ENCODE measurements at places on chromosomes 6 and 20.

- no peak for DNase-seq
Measured at GRCh38 chr6:17439243-17439993, 46.0 kb downstream of the CAP2 start.

DNA sequence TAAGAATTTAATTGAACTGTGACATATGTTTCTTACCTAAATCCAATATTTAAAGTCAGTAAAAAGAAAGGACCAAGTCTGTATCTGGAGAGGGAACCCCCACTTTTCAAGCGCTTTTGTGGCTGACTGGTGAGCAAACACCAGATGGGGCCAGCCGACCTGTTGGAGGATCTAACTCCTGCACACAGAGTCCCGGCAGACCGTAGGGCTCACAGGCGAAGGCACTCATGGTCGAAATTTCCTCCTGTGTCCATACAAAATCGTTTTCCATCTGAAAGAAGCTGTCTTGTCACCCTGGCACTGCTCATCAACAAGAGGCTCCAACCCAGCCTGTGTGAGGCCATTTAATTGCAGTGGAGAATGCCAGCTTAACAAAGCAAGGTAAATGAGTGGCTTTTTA, 94.0 kb downstream of the SCML4 start:
- no peak for DNase-seq

- no peak for DNase-seq
Measured at GRCh38 chr6:135281227-135281626, 100.1 kb downstream of the MYB start.

GRCh38 chr6:151166180-151166579, 73.6 kb upstream of the AKAP12 start:
- no peak for DNase-seq

DNA sequence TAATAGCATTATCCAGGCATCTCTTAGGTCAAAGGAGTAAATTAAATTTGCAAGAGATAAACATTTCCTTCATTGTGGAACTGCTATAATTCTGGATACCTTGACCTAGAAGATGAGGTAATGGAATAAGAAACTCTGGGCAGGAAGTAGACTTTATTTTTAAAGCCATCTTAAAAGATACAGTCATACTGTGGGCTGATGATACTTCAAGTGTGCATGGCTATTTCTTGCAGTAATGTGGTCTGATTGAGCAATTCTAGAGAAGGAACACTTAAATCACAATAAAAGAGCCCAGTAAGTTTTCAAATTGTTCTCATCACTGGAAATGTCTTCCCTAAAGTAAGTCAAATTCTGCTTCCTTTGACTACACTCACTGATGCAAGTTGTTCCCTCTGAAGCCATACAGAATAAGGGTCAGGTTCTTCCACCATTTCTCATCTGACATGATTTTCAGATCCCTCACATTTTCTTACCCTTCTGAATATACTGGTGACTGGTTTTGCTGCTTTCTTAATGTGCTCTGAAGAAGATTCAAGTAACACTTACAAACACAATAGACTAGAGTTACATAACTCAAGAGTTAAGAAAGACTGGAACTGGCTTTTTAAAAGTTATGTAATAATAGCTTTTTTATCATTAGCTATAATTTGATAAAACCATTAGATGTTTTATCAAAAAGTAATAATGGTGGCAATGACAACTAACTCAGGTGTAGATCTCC, 62.6 kb upstream of the TMEM244 start:
- no peak for DNase-seq

- no peak for DNase-seq
Measured at GRCh38 chr6:84771756-84772356, 7.5 kb upstream of the TBX18 start.

DNA sequence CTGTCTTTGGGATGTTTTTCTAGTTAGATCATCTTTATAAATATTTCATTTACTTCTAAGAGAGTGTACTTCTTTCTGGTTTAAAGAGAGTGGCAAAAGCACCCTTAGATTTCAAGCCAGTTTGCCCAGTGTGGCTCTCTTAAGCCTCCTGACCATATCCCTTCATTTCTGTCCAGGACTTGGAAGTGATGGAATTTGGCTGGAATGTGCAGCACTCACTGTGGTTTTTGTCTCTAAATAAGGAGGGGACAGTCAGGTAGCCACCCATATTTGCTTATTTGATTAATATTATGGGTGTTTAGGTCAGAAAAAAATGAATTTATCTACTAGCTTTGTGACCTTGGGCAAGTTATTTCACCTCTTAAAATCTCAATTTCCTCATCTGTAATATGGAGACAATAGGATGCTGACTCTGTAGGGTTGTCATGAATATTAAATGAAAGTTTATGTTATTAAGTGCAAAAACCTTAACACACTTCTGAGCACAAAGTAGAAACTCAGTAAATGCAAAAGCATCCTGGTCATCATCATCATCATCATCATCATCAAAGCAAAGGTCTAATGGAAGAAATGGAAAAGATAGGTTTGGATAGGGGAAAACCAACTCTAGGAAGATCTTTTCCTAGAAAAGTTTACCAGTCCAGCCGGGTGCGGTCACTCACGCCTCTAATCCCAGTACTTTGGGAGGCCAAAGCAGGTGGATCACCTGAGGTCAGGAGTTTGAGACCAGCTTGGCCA, 3.1 kb downstream of the CRYBG1 start:
- DNase-seq: no peak

DNA sequence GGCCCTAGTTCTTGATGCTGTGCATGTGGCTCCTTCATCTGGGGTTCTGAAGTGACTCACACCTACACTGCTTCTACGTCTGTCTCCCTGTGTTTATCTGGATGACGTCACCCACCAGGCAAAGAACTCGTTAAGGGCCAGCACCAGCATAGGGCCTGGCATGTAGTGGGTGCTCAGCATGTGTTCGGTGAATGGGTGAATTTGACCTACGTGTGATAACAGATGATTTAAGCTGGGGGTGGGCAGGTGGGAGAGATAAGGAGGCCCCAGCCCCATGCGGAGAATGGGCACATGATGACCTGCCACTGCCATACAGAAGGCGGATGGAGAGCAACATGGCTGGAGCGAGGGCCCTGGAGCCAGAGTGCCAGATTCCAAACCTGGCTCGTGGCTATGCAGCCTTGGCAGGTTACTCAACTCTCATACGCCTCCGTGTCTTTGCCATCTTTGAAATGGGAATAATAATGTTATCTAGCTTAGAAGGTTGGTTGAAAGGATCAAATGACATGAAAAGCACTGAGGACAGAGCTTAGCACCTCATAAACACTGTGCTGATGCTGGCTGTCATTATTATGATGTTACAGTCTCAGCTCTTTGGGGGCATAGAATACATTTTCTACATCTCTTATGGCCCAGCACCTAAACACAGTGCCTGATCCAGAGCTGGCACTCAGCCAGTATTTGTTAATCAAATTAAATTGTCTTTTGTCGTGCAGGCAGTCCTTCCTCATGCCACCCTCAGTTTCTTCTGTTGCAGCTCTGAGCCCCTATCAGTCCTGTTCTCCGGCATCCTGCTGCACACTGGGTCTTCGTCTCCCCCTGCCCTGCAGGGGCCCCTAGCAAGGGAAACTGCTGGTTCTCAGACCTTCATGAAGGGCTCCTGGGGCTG, 39.6 kb downstream of the VEGFA start:
- DNase-seq: no peak

- no peak for DNase-seq
Measured at GRCh38 chr6:148382861-148383260, 40.2 kb downstream of the SASH1 start.

DNA sequence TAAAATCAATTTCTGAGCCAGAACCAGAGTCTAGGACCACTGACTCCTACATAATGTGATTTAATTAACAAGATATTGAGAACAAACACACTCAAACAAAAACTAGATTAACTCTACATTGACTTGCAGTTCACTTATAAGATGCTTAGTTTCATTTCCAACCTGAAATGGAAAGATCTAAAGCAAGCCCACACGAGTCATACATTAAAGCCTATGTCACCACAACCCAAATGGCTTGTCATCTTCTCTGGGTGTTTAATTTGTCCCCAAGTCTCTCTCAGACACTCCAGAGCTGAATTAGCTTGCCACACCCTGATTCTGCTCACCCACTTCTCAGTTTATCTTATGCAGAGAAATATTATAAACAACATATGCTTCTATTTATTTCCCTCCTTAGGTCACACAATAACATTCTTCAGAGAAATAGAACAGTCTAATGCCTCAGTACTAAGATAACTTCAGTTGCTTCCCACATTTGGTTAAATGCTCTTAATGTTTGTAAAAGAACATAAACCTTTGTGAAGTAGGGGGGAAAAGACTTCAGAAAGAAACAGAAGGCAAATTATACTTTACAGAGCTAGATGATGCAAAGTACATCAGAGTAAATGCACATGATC, 8.8 kb upstream of the FBXO30 start:
- no peak for DNase-seq

DNA sequence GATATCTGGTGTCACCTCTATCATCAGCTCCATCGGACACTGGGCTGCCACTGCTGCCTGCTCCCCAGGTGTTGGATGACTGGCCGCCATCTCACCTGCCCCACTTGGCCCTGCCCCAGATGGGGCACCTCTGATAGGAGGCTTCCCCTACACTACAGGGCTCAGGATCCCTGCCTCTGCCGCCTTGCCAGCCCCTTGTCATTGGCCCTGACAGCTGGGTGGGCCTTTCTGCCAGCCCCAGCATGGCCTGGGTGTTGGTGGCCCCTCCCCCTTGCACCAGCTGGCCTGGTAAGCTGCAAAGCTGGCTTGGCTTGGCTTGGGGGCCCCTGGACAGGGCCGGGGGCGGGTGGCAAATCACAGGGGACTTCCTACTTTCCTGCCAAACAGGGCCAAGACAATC, 10.6 kb downstream of the PACSIN1 start:
- no peak for DNase-seq

DNA sequence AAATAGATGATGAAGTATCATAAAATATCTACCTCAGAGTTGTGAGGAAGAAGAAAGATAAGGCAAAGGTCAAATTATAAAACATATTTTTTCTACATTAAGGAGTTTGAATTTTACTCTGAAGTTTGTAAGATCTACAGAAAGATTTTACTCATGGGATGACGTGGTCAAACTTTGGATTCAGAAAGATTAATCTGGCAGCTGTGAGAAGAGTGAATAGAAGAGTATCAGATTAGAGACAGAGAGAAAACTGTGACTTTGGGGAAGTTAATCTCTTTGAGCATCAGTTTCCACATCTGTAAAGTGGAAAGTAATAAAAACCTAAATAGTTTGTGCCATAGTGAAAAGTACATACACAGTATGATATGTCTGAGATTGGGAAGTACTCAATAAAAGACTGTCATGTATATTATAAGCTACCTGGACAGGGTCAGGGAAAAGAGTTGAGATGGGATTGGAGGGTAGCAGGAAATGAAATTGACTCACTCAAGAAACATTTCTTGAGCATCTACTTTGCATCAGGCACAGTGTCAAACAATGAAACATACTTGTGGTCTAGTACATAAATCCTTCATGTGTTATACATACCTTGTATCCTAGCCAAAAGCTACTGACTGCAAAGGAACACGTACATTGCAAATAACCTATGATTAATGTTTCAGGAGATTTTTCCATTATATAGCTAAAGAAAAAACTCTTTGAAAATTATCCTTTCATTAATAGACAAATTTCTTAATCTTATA, 222.1 kb downstream of the TMEM200A start:
- DNase-seq: no peak

DNA sequence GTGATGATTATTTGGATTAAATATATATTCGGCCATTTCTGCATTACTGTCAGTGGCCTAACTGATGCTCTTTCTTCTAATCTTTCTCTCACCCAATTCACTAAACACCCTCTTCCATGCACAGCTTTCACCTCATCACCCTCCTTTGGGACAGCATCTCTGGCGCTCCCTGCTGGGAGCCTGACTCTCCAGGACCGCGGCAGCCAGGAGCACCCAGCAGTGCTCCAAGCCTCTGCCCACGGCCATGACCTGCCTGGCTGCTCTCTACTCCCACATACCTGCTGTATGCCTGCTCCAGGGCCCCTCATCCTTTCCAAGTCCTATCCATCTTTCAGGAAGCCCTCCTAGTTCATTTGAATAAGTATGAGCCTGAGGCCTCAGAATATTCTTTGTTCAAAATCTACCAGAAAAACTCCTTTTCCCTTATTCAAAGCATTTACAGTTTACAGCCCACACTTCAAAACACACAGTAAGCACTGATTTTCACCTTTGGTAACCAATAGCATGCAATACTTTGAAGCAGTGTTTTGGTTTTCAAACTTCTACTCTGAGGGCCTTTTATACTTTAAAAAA, 15.2 kb downstream of the CTCFL start:
- no peak for DNase-seq

DNA sequence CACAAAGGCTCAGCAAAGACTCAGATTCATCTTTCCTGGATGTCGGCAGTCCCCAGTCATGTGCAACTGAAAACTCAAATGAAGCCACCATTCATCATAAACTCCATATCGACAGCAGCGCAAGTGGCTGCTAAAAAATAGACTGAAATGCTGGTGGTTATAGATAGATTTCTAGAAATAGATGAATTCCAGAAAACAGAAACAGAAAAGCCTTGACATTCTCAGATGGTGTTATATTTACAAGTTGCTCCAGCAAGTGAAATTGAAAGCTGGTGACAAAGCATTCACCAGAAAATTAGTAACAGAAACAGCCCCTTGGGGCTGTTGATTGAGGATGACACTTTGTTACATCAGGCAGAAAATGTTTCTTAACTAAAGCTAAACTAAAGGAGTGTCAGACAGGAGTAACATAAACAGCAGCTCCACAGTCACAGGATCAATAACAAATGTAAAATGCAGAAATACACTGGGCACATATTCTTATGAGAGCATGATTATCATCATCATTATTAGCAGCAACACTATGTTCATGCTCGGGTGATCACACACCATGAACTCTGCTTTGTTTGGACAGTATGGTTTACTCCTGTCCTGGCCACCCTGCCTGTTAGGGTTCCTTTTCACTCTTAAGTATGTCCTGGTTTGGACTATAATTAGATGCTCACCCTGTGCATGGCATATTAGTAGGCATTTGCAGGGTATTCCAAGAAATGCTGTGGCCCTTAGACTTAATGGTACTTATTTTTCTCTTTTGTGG, 36.4 kb upstream of the SLC35F1 start:
- DNase-seq: no peak

GRCh38 chr6:29792123-29793035, 35.2 kb upstream of the HLA-G start:
- peak; percentile 74 for DNase-seq

- DNase-seq: no peak
Measured at GRCh38 chr6:24692848-24693592, 25.9 kb downstream of the C6orf62 start.

- DNase-seq: no peak
Measured at GRCh38 chr20:61812121-61812844, 253.4 kb downstream of the TAF4 start.

- DNase-seq: no peak
Measured at GRCh38 chr20:47799116-47799715, 13.9 kb upstream of the SULF2 start.

- no peak for DNase-seq
Measured at GRCh38 chr20:36062799-36063198, 91.7 kb upstream of the EPB41L1 start.

- DNase-seq: no peak
Measured at GRCh38 chr20:14245368-14245970, 91.9 kb downstream of the FLRT3 start.

GRCh38 chr6:4253604-4254231, 118.3 kb upstream of the ECI2 start:
- DNase-seq: no peak

- DNase-seq: no peak
Measured at GRCh38 chr20:15445056-15445840, 1107.8 kb upstream of the FLRT3 start.

- no peak for DNase-seq
Measured at GRCh38 chr6:68941345-68941744, 306.3 kb downstream of the ADGRB3 start.

GRCh38 chr6:113862112-113862511, 5.0 kb downstream of the MARCKS start:
- DNase-seq: no peak
